ENCODE measurements at places on chromosomes 13 and 19.
A peak's percentile ranks its signal among the peaks of the same experiment; 100 is the strongest.

DNA sequence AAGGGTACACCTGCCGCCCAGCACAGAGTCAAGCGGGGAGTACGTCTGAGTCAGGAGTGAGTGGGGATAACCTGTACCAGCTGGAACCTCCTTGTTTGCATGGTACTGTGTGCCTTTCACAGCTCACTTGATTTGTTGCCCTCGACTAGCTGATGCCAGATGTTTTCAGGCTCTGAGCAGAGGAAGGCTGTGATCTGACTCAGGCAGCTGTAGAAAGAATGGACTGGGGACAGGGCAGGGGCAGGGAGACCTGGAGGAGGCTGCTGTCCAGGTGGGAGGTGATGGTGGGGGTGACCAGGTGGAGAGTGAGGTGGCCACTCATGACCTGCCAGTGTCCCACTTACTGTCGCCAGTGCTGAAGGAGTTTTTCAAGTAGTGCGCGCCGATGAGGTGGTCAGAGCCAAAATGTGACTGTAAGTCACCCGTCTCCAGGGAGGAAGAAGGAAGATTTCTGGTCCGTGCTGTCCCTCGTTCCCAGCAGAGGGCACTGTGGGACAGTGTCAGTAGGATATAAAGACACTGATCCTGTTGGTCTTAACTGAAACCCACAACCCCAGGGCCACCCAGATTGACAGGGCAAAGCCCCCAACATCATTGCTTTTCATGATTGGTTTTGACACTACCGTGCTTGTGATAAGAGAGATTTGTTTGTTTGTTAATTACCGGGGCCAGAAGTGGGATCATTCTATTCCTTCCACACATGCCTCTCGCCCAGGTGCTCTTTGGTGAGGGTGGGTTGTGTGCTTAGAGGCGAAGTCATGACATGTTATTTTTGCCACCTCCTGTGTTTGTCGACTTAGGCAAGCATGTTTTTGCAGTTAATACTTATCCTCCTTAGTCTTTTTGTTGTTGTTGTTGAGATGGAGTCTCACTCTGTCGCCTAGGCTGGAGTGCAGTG lies 128.4 kb downstream of the DPF1 start:
- peak; percentile 73 for DNase-seq

DNA sequence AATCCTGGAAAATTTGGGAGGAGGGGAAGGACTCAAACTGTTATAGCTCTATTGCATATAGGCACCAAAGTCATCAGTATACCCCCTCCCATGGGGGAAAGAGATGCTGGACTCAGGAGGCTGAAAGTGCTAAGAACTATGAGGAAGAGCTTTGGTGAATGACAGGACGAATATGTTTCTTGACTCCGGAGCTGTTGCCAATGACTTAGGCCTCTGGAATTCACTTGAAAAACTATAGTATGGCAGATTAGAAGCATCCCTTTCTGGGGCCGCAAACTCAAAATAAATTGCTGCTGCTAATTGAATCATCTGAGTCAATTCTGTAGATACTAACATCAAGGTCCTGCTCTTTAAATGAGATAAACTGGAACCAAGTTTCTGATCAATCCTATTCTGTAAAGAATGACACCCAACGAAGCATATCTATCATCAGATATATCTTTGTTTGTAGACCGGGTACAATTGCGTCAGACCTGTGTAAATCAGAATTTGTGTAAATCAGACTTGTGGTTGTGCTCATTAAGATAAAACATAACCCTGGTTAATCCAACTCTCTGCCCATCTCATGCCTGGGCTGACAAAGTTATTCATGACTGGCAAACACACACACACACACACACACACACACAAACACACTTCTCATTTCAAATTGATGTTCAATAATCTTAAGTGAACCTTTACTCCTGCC lies 1793.8 kb upstream of the PCDH20 start:
- DNase-seq = no peak

DNA sequence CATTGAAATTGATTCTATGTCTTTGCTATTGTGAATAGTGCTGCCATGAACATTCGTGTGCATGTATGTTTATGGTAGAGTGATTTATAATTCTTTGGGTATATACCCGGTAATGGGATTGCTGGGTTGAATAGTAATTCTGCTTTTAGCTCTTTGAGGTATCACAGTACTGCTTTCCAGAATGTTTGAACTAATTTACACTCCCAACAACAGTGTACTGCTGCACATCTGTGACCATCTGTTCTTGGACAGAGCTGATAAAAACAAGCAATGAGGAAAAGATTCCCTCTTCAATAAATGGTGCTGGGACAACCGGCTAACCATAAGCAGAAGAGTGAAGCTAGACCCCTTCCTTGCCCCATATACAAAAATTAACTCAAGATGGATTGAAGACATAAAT lies 231.0 kb downstream of the MYO16 start:
- DNase-seq = no peak

DNA sequence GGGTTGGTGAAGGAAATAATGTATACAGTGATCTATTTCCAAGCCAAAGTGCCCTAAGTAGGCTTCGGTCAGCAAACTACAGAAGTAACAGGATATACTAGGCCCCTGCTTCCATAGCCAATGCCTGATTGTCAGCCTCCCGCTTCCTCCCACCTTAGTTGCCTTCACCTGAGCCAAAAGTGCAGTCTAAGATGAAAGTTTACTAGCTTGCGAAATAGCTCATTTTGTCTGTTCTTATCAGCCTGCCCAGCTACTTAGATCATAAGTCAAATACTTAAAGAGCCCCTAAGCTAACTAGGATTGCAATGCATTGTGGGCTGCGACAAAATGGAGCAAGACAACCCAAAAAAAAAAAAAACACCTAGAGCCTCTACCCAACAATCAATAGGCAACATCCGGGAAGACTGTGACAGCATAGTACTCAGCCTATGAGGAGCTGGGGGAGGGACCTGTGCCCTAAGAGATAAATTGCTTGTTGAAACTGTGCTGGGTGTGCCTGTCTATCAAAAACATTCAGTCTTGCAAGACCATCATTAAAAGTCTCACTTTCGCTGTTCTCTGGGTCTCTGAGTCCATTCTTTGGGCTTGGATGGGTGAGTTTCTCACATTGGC lies 454.7 kb upstream of the TSHZ3 start:
- DNase-seq = no peak

- DNase-seq = no peak
Observed at GRCh38 chr19:58394821-58395219, 636 bp upstream of the RNF225 start.

GRCh38 chr19:34066007-34066643 lies 106.2 kb upstream of the LSM14A start:
- DNase-seq = no peak

DNA sequence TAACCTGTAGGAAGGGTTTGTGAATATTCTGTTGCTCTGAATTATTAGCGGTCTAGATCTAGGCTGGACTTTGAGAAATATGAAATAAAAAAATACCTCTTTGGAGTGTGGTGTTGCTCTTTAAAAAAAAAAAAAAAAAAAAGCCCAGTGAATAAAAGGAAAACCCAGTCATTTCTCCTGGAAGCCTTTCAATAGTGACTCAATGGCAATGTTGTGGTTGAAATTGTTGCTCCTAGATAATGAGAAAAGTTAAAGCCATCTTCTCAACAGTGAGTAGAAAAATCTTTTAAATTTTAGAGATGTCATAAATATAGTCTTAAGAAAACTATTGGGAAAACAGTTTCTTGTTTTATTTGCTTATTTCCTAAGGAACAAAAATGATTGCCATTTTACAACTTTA lies 135.3 kb downstream of the RFC3 start:
- DNase-seq = no peak

DNA sequence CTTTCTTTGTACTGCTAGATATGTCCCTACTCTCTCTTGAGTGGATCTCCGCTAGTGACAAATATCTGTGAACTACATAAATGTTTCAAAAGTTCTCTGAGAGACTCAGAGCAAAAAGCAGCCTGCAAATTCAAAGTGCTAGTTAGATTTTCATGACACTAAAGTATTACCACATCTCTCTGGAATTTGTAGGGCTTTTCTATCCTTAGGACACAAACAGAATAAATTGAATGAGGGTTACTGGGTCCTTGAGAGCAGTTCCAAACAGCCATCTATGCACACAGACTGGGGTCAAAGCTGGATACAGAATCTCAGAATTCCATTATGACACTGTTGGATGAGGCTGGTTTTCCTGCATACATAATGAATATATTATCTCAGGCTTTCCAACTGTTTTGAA lies 953.2 kb downstream of the DIAPH3 start:
- no peak for DNase-seq

GRCh38 chr13:109198585-109198984 lies 569.2 kb downstream of the MYO16 start:
- no peak for DNase-seq

DNA sequence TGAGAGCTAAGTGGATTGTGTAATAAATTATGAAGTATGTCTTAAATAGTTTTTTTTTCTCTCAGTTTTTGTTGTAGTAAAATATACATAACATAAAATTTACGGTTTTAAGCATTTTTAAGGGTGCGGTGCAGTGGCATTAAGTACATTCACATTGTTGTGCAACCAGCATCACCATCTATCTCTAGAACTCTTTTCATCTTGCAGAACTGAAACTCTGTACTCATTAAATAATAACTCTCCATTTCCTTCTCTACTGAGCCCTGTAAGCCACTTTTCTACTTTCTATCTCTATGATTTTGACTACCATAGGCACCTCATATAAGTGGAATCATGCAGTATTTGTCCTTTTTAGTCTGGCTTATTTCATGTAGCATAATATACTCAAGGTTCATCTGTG lies 87.1 kb downstream of the GJA3 start:
- no peak for DNase-seq

DNA sequence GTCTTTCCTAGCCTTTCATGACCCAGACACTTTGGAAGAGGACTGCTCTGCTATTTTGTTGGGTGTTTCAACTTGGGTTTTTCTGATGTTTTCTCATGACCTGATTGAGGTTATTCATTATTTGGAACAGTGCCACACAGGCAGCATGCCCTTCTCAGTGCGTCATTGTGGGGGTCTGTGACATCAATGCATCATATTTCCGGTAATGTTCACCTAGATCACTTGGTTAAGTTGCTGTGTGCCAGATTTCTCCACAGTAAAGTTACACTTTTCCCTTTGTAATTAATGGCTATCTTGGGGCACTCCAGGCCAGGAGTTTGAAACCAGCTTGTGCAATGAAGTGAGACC lies 124.4 kb downstream of the SIPA1L3 start:
- no peak for DNase-seq
